Placental epithelial cell (primary cell): ENCODE measurements at places on chromosomes 2 and 18. TPM values are rescaled to one million over a fixed set of nuclear protein-coding genes. Genes with fewer than 3 reads are reported as not detected.

GDF7 gene
- under 0.01 TPM in 1 of 2 replicates, not detected in the other for total RNA-seq

NRP2 gene
- total RNA-seq = 0.22 and 2.4 TPM in 2 replicates

EHD3 gene
- 10.2 and 15.7 TPM in 2 replicates for total RNA-seq

IL1A gene
- total RNA-seq = under 0.01 and 0.54 TPM in 2 replicates

NCKAP5 gene
- under 0.01 and 0.79 TPM in 2 replicates for total RNA-seq

GREB1 gene
- under 0.01 and 0.22 TPM in 2 replicates for total RNA-seq

SCN7A gene
- total RNA-seq = not detected in 2 replicates

ZBTB14 gene
- 14.9 and 15.6 TPM in 2 replicates for total RNA-seq

ASB18 gene
- not detected in 2 replicates for total RNA-seq

OTOS gene
- total RNA-seq = not detected in 2 replicates

DARS1 gene
- 74.6 and 95.8 TPM in 2 replicates for total RNA-seq

HJURP gene
- 7.1 and 7.9 TPM in 2 replicates for total RNA-seq

CNNM4 gene
- 7.0 and 9.0 TPM in 2 replicates for total RNA-seq

EPB41L3 gene
- total RNA-seq = 89.9 and 122 TPM in 2 replicates

C1GALT1C1L gene
- 1.2 and 1.3 TPM in 2 replicates for total RNA-seq

SIGLEC15 gene
- total RNA-seq = not detected in 2 replicates

MFSD6 gene
- total RNA-seq = 3.1 and 15.4 TPM in 2 replicates

INHA gene
- 2.5 and 4.7 TPM in 2 replicates for total RNA-seq

SLC16A14 gene
- total RNA-seq = 0.11 and 0.39 TPM in 2 replicates

TRIM43 gene
- total RNA-seq = 0.33 and 0.39 TPM in 2 replicates

IL37 gene
- not detected in 2 replicates for total RNA-seq

FSIP2 gene
- total RNA-seq = 2.4 and 2.6 TPM in 2 replicates

C2orf81 gene
- total RNA-seq = 3.1 and 4.1 TPM in 2 replicates

CRYGD gene
- total RNA-seq = not detected in 2 replicates

KCNE4 gene
- 42.0 and 83.2 TPM in 2 replicates for total RNA-seq

IL18RAP gene
- 0.11 TPM in 1 of 2 replicates, not detected in the other for total RNA-seq

CGREF1 gene
- under 0.01 and 0.33 TPM in 2 replicates for total RNA-seq

MYO5B gene
- 20.7 and 33.8 TPM in 2 replicates for total RNA-seq

AMER3 gene
- total RNA-seq = not detected in 2 replicates

MXD1 gene
- 5.1 and 5.5 TPM in 2 replicates for total RNA-seq

GPC1 gene
- total RNA-seq = 72.6 and 85.3 TPM in 2 replicates

PTPN2 gene
- total RNA-seq = 21.1 and 24.7 TPM in 2 replicates

DPYSL5 gene
- total RNA-seq = not detected in 2 replicates

TMEM247 gene
- total RNA-seq = not detected in 2 replicates
